ENCODE measurements at places on chromosomes 6 and 20.

- no peak for DNase-seq
Observed at GRCh38 chr6:98828211-98828788, 6.1 kb upstream of the POU3F2 start.

GRCh38 chr6:3405182-3405518 is 51.7 kb downstream of the SLC22A23 start:
- DNase-seq = no peak

DNA sequence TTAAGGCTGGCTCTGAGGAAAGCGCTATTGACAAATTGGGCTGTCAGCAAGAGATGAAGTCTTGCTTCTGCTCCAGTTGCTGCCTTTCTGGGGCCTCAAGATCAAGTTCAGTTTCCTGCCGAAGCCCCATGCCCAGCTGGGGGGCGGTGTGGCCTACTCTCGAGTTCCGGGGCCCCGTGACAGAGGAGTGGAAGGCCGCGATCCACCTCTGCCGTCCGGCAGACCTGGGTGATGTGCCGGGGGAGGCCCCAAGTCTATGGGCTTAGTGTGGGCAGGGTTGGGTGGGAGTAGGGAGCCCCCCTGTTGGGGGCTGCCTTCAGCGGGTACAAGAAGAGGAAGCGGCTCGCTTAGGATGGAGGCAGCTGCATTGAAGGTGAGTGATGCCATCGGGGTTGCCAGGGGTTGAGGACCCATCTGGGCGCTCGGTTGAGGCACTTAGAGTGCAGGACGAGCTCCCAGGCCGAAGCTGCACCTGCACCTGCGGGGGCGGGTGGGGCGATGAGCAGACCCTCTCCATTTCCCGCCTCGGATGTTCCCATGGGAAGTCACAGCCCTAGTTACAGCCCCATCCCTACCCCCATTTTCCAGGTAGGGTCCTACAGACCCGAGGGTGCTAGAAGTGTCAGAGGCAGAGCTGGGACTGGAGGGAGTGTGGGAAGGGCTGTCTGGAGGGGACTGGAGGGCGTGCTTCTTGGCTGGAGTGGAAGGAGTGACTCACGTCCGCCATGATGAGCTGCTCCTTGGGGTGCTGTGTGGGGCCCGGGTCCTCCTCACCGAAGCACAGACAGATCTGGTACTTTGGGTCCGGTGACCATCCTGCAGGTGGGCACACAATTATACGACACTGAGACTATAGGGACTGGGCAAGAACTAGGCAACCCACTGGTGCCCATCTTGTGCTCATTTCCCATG is 2.9 kb upstream of the FOXS1 start:
- DNase-seq = no peak

- DNase-seq = no peak
Observed at GRCh38 chr6:154653385-154653784, 79.8 kb upstream of the SCAF8 start.

DNA sequence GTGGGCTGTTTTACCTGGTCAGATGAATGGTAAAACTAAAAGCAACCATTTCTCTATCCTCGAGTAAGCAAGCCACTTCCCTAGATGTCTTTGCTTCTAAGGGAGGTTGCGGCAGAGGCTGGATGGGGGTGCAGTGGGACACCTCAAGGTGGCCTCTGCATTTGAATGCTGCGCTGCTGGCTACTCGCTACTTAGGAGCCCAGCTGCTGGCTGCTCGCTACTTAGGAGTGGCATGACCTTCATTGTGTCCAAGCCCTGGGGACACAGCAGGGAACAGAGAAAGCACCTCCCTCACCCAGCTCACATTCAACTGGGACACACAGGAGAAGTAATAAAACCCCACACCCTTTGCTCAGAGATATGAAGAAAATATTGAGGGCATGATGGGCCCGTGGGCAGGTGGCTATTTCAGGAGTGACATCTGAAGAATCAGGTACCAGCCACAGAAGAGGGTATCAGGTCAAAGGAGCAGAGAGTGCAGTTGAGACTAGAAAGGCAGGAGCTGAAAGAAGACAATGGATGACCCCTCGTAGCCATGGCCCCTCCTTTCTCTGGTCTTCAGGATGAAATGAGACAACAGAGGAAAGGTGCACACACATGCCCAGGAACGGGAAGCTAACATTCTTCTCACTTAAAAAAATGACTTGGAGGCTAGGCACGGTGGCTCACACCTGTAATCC is 149.4 kb downstream of the ZMYND8 start:
- DNase-seq = no peak

DNA sequence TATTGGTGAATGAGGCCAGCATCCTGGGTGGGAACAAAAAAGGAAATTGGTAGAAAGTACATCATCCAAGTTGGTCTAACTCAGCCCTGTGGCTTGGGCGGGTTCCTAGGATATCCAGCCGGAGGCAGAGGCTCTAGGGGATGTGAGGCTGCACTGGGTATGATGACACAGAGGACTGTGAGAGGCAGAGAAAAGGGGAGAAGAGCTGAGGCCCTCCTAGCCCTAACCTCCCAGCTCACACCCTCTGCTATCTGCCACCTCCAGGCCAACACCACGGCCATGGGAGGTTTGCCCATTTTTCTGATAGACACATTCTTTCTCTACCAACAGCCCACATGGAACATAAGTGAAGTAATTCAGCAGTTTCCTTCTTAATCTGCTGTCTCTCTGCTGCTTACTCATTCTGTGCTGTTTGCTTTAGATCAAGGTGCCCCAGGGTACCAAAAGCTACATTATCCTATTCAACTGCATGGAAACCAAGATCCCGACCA is 284.4 kb downstream of the ESR1 start:
- no peak for DNase-seq

GRCh38 chr6:32692019-32692418 is 25.6 kb upstream of the HLA-DQB1 start:
- DNase-seq = peak; percentile 23

GRCh38 chr20:44717986-44718385 is 2.8 kb downstream of the CCN5 start:
- DNase-seq = no peak

DNA sequence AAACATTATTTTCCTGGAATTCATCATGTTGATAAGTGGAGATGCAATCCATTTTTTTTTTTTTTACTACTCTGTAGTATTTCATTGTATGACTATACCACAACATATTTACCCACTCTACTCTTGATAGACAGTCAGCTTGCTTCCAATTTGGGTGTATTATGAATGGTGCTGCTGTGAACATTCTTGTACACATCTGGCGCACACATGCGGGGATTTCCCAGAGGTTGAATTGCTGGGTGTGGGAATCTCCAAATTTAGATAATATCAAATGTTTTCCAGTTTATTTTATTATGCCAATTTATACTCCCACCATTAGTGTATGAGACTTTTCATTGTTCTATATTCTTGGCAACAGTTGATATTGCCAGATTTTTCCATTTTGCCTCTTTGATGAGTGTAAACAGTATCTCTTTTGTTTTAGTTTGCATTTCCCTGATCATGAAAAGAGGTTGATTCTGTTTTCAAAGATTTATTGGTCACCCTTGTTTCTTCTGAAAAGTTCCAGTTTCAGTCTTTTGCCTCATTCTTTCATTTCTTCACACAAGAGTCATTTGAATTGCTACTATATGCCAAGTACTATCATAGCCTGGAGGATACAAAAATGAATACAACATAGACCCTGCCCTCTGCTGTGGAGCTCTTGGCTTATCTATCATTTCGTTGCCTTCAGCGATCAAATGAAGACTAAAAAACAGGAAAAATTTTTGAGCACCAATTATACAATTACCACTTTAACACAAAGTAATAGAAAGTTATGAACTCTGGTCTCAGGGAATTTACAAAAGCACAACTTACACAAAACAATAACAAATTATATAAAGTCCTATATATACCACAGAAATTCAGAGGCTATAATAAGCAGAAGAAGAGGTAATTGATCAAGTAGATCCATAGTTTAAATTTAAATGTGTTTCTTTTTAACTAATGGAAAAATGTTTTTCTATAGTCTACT is 17.1 kb upstream of the NCOA7 start:
- DNase-seq = no peak

GRCh38 chr6:50825375-50826036 is 6.8 kb downstream of the TFAP2B start:
- no peak for DNase-seq

DNA sequence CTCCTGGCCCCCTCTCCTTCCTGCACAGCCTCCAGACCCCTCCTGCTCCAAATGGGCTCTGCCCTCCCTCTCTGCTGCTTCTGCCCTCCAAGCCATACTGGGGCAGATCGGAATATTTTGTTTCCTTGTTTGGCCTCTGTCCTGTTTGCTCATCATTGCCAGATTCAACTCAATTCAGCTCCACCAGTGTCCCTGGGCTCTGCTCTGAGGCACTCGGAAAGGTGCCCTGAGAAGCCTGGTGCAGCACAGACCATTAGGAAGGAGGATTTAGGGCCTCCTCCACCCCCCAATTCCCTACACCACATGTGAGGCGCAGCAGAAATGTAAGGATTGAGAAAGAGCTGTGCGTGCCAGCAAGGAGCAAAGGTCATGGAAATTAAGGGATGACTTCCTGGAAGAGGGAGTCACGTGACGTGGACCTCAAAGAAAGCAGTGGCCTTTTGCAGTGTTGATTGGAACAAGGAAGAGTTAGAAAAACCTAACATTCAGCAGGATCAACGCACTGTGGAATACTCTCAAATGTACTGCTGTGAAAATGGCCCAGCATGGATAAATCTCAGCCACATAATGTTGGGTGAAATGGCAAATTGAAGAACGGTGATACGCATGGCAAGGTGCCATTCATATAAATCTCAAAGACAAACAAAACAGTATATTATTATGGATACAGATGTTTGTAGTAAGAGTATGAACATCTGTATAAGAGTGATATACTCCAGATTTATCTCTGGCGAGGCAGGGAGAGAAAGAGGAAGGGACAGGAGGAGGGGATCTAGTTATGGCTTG is 229.5 kb upstream of the RNF24 start:
- DNase-seq = no peak

GRCh38 chr20:17965042-17965697 is 3.4 kb downstream of the SNX5 start:
- no peak for DNase-seq

GRCh38 chr6:19424853-19425252 is 412.3 kb upstream of the ID4 start:
- no peak for DNase-seq

GRCh38 chr6:42936398-42936797 is 7.1 kb downstream of the CNPY3 start:
- no peak for DNase-seq

DNA sequence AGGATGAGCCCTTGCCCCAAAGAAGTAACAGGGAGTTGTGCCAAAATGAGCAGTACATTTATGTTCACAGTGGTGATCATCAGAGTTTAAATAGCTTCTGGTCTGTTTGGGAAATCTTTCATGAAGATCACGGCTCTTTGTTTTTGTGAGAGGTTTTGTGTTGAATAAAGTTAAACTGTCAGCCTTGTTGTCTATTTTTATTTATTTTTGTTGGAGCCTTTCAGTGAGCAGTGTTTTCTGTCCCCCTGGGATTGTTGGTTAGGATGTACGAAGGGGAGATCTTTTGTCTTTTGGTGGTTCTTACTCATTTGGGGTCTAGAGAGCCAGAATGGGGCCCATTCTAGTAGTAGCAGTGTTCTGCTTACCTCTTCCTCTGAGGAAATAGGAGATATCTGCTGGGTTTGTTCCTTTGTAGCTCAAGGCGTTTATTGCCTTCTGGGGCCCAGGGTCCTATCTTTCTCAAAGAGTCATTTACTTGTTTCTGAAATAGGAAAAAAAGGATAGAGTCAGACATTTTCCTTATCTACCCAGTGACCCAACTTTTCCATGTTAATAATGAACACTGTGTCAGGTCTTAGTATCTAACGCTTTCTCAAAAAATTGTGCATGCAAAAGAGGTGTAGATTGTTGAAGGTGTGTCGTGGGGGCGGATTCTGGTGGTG is 157.4 kb downstream of the JARID2 start:
- DNase-seq = no peak

- no peak for DNase-seq
Observed at GRCh38 chr6:47789553-47789952, 7.7 kb downstream of the OPN5 start.

DNA sequence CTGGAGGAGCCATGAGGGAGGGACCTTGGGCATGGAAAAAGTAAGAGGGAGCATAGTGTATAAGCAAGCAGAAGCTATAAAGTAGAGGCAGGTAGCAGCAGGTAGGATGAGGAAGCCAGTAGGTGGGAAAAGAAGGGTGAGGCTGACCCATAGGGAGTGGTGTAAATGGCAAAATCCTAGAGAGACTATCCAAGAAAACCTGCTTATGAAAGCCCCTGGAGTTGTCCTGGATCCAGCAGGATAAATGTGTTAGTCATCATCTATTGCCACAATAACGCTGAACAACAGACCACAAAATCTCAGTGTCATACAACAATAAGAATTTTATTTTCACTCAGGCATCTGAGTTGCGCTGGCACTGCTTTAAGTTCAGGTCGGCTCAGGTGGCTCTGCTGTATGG is 30.2 kb downstream of the CHD6 start:
- DNase-seq = no peak

GRCh38 chr6:72967329-72967728 is 258.0 kb downstream of the KHDC1L start:
- DNase-seq = no peak

DNA sequence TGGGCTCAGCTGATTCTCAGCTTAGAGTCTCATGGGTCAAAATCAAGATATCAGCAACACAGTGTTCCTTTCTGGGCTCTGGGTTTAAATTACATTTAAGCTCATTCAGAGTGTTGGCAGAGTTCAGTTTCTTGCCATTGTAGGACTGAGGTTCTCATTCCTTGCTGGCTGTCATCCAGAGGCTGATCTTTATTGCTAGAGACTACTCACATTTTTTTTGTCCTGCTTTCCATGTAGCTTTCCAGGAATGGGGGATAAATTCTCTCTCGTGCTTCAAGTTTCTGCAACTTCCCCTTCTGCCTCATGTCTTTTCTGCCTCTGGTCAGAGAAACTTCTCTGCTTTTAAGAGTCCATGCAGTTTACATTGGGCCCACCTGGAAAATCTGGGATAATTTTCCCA is 86.9 kb downstream of the RFX6 start:
- no peak for DNase-seq

GRCh38 chr6:67391955-67392354 is 1243.1 kb upstream of the ADGRB3 start:
- no peak for DNase-seq

Measured in T-helper 1 cell (primary cell).